Thymus (tissue), 14 donors: ENCODE measurements at places on chromosomes 6 and 20. TPM values are rescaled to one million over a fixed set of nuclear protein-coding genes. Genes with fewer than 3 reads are reported as not detected.

The PI3 gene
- polyA plus RNA-seq = 567 TPM

The FLRT3 gene
- 7.5 TPM for polyA plus RNA-seq

The SIRPD gene
- 0.46 TPM for polyA plus RNA-seq

The ETV7 gene
- 5.5 TPM for polyA plus RNA-seq

The ZNF165 gene
- 1.6 TPM for polyA plus RNA-seq

The ULBP1 gene
- 0.68 TPM for polyA plus RNA-seq

The RUNX2 gene
- 7.1 TPM for polyA plus RNA-seq

The DDO gene
- 0.64 TPM for polyA plus RNA-seq

The LY6G6F gene
- polyA plus RNA-seq = not detected

The FAXC gene
- 11.7 TPM for polyA plus RNA-seq
